Vein endothelial cell (primary cell): ENCODE measurements at places on chromosomes 11 and 22. TPM values are rescaled to one million over a fixed set of nuclear protein-coding genes. Genes with fewer than 3 reads are reported as not detected.

The FAM227A gene
- total RNA-seq, result 2.1 and 2.3 TPM in 2 replicates

The SLC6A5 gene
- not detected in 2 replicates for total RNA-seq

The TBX1 gene
- total RNA-seq, result 11.2 and 27.4 TPM in 2 replicates

The CD6 gene
- total RNA-seq, result not detected in 2 replicates

The CHRDL2 gene
- not detected in 2 replicates for total RNA-seq

The KCNJ11 gene
- total RNA-seq, result 0.19 TPM in 1 of 2 replicates, not detected in the other

The MUC6 gene
- total RNA-seq, result not detected in 2 replicates

The ARHGAP8 gene
- total RNA-seq, result 0.33 and 0.38 TPM in 2 replicates

The SMIM35 gene
- total RNA-seq, result not detected in 2 replicates

The GAL3ST3 gene
- 0.65 TPM in 1 of 2 replicates, not detected in the other for total RNA-seq
